Activated CD4-positive, alpha-beta T cell treated with anti-CD3 and anti-CD28 coated beads for 24 hours (primary cell): ENCODE measurements at places on chromosomes 4 and X.
A peak's percentile ranks its signal among the peaks of the same experiment; 100 is the strongest.

DNA sequence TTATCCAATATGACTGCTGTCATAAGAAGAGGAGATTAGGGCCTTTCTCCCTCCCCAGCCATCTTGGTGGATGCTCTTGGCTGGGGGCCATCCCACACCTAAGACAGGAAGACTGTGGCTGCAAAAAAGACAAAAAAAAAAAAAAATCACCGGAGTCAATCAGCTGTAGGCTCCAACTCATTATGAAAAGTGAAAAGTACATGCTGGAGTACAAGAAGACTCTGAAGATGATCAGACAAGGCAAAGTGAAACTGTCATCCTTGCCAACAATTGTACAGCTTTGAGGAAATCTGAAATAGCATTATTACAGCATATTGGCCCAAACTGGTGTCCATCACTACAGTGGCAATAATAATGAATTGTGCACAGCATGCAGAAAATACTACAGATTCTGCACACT lies 5.2 kb downstream of the EGFL6 start:
- DNase-seq = no peak

DNA sequence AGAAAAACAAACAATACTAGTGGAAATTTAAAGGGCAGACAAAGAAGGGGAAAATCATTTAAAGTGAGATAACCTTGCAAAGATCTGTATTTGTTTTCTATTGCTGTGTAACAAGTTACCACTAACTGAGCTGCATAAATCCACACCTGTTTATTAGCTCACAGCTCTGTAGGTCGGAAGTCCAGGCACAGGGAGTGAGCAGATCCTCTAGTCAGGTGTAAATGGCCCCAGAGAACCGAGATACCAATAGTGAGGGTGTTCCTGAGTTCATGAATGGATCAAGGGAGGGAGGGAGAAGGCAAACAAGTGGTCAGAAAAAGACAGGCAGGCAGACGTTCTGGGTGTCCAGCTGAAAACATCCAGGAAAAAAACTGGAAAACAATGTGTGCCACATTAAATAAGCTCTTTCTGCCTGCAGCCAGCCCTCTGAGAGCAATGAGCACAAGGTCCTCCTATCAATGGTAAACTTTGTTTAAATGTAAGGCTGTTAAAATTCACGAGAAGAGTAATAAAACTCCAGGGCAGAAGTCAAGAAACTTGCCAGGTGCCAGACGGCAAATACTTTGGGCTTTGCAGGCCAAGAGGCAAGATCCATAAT lies 25.0 kb downstream of the ADGRA3 start:
- DNase-seq = no peak

- DNase-seq = no peak
These were observed 23.6 kb upstream of the SPON2 start for GRCh38 chr4:1195891-1196401.

GRCh38 chr4:124132161-124132560 lies 580.4 kb downstream of the ANKRD50 start:
- DNase-seq = no peak

DNA sequence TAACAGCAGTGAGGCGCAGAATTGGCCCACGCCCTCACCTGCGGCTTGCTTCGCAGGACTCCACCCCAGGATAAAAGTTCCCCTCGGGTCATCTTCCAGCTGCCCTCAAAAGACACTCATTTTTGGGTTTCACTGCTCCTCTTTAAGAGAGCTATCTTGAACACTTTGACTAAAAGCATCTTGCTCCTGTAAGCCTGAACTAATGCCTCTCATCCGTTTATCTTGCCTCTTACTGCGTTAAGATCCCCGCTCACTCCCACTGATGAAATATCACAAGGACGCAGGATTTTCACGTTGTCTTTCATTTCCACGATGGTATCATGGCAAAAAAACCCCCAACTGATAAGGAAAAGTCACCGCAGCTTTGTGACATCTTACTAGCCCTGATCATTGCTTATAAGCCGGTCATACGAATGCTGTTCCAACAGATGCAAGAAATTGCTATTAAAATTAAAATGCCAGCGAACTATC lies 591 bp upstream of the ACSL4 start:
- DNase-seq = no peak

DNA sequence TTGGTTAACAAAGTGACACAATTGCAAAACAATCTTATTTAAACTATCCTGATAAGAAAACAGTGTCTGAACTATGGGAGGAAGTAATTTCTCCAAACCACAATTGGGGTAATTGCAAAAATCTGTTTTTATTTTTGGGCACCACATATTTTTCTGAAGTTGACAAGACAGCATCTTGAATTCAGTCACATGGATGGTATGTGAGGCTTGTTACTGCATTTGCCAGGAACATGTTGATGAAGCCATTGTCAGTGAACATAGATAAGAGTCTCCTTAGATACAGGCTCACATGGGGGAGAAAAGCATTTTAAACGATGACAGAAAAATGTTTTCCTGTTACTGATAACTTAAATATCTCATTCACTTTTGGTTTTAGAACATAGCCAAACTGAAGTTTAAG lies 5.5 kb upstream of the USP53 start:
- no peak for DNase-seq

GRCh38 chr4:79632114-79632513 lies 224.1 kb upstream of the GK2 start:
- DNase-seq = no peak

DNA sequence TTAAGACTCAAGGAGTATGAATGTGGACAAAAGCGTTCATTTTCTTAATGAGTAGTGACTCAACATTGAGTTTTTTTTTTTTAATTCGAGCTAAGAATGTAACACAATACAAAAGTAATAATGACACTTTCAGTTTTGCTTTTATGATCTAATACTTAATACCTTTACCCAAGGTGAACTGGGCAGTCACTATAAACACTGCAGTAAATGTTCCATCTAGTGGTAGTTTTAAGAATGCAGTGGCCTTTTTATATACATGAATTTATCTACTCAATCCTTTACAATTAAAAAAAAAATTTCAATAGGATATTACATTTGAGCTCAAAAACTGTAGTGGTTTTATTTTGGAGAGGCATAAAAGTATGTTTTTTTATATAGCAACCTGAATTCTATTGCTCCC lies 33.9 kb downstream of the PDK3 start:
- no peak for DNase-seq

DNA sequence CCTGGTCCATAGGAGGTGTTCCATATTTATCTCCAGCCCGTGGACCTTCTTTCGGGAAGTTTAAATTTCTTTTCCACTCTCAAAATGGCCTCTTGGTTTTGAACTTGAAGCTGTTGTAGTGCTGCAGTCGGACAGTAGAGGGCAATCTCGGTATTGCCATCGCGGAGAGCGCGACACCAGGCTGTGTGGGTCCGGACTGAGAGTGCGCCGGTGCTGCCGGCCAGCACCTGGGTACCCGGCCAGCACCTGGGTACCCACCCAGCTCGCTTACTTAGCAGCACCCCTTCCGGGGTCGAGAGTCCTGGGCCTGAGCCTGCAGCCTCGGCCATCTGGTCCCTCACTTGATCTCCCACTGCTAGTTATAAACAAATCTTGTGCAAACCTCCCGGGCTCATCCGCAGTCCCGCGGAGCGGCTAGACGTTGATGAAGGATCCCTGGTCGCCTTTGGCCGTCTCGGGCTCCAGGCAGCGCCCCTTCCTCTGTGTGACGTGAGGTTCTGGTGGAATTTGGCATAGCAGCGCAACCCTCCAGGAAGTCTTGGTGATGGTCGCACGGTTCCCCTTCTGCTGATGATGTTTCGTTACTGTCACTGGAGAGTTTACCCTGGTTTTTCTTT lies 18.0 kb downstream of the FAM9A start:
- peak; percentile 23 for DNase-seq

DNA sequence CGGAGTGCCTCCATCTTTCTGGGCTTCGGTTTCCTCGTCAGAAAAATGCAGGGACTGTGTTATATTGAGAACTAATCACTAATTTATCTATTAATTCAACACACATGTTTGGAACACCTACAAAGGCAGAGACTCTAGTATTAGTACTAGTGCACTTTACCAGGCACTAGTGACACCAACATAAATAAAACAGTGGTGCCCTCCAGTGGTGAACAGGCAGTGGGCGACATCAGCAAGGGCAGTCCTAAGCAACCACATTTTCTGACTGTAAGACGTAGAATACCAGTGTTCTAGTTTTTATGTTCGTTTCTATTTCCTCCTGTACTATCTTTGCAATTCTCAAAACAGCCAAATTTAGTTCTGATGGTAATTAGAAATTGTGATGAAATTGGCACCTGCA lies 69.1 kb upstream of the UCP1 start:
- no peak for DNase-seq

GRCh38 chr4:80610199-80610598 lies 274.7 kb downstream of the CFAP299 start:
- no peak for DNase-seq

GRCh38 chrX:4935401-4935800 lies 1222.0 kb upstream of the PRKX start:
- no peak for DNase-seq

GRCh38 chr4:7587433-7588405 lies 153.0 kb upstream of the PSAPL1 start:
- no peak for DNase-seq

- DNase-seq = no peak
These were observed 69.3 kb downstream of the TSC22D3 start for GRCh38 chrX:107706309-107706708.

GRCh38 chr4:35525192-35525978 lies 718.9 kb downstream of the ARAP2 start:
- no peak for DNase-seq

DNA sequence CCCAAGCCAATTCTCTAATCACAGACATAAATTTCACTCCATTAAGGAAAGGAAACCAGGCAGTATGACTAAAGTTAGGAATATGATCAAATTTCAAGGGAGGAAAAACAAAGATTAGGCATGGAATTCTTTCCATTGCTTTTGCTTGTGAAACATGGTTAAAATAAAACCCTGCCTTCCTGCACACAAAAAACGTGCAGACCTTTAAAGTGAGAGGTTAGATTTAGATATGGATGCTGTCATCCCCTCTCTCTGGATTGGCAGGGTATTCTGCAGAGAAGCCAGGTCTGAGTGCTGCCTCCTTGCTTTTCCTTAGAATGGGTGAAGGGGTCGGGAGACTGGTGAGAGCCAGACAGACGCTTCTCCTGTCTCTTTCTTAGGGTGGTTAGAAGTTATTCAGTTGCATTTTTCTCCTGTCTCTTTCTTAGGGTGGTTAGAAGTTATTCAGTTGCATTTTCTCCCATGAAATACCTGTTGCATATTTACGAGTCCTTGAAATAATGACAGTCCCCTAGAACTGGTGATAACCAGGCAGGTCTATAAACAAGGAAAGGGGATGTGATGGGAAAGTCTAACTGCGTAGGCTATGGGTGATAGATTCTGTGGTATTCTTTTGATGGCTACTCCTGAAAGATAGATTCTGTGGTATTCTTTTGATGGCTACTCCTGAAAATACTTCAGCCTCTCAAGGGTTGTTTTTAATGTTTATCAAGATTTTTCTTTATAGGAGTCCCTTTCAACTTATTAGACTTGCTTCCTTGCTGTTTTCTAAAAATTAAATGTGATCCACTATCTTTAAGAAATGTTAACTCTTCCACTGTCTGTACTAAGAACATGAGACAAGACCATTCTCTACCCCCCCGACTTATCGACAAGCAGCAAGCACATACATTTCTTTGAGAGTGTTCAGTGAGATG lies 163.6 kb downstream of the SPRY1 start:
- DNase-seq = no peak

- no peak for DNase-seq
These were observed 976.5 kb downstream of the RPA4 start for GRCh38 chrX:97860226-97860625.

DNA sequence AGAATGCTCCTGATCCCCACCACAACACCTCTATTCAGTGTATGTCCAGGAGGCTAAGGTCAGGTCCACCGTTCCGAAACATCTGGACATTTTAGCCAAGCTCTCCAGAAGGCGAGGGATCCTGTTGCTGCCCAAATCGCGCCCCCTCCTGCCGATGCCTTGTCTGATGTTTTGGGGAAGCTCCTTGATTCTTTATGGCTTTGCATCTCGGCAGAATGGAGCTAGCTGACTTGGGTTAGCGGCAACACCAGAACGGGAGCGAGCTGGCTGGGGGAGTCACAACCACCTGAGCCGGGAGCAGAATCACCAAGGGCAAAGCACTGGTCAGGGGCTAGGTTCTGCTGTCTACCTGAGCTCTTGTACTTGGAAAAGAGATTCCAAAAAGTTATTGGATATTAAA lies 6.6 kb upstream of the POU3F4 start:
- no peak for DNase-seq

DNA sequence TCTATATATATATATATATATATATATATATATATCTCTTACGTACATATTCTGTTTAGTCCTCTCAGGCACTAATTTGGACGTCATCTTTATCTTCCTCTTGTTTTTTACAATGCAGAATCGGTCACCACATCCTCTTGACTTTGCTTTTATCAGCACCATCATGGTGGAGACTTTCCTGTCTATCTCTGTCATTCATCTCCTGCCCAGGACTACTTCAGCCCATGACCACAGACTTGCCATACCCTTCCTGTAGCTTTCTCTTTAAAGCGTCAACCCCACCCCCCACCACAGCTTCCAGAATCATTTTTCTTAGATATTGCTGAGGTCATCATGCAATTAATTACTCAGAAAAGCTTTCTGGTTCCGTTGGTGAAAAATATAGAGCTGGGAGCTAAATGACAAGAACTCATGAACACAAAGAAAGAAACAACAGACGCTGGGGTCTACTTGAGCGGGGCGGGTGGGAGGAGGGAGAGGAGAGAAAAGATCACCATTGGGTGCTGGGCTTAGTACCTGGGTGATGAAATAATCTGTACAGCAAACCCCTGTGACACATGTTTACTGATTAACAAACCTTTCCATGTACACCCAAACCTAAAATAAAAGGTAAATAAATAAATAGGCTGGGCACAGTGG lies 30.5 kb upstream of the PRKX start:
- DNase-seq = no peak

DNA sequence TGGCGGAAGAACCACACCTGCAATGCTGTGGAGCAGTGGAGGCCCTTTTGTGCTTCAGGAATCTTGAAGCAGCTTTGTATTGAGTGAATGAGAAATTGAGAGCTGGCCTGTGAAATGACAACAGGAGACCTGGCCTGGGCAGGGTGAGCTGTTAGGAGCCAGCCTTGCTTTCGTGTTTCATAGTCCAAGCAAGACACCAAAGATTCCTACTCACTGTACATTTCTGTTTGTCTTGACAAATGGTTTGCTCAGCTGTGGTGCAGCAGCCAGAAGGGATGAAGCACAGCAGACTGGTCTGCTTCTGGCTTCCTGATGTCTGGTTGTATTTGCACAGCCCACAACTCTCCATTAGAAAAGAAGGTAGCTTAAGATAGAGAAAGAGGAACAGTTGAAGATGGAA lies 96.5 kb downstream of the GATB start:
- no peak for DNase-seq

- DNase-seq = no peak
These were observed 573 bp downstream of the HTR2C start for GRCh38 chrX:114584375-114584943.

- DNase-seq = no peak
These were observed 100.1 kb downstream of the SMARCA1 start for GRCh38 chrX:129423191-129423590.

GRCh38 chr4:39908284-39908683 lies 69.4 kb downstream of the PDS5A start:
- DNase-seq = no peak
